ENCODE measurements at places on chromosomes 12 and 14.

GRCh38 chr14:100893228-100893601 is 10.3 kb downstream of the RTL1 start:
- DNase-seq, result no peak

- DNase-seq, result no peak
Measured at GRCh38 chr14:32300136-32300535, 29.0 kb upstream of the AKAP6 start.

DNA sequence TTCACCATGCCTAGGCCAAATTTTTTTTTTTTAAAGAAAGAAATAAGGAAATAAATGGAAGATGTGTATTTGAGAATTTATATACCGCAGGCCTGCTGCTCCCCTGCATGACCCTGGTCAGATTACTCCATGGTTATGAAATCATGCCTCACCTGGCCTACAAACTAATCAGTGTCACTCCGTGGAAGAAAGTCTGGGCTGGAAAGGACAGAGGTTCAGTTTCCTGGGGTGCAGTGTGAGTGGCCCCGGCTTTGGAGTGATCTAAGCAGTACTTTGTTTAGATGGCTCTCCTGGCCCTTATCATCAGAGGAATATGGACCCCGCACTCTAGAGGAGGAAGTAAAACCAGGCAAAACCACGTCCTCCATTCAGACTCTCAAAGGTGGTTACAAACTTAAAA is 9.6 kb downstream of the APOBEC1 start:
- no peak for DNase-seq

DNA sequence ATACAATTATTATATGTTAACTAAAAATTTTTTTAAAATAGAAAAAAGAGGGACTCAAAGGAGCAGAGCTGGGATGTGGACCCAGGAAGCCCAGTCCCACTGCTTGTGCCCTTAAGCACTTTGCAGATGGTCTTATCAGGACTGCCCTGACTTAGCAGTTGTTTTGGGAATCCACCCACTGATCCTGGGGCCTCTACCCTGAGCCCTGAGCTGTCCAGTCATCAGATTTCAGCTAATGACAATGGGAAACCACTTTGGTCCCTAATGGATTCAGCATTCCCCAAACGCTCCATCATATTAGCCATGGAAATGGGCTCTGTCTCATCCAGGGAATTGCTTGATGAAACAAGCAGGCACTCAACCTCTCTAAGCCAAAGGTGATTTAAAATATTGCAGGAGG is 22.5 kb upstream of the WSCD2 start:
- DNase-seq, result no peak

DNA sequence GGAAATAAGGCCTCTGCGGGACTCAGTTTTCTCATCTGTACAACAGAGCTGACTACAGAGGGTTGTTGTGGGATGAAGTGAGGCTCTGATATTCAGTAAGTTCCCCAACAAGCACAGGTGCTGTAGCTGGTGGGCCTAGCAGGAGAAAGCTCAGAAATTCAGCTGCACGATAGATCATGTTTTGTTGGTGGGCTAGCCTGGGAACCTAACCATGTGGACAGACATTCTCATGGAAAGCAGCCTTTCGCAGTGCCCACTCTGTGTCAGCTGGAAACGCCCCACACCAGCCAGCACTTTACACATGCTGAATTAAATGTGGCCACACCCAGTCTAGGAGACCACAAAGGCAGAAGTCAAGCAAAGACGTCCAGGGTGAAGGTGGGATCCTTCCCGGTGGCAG is 16.1 kb downstream of the PITPNM2 start:
- DNase-seq, result no peak

GRCh38 chr12:91211866-91212265 is 29.2 kb upstream of the DCN start:
- DNase-seq, result no peak

Data from midbrain (tissue), 1 donor.